Stimulated activated CD4-positive, alpha-beta T cell treated with anti-CD3 and anti-CD28 coated beads, Interleukin-12 subunit alpha, Interleukin-12 subunit beta, amount 100 ng/mL, for 24 hours (primary cell): ENCODE measurements at places on chromosomes 2 and 18.

GRCh38 chr2:231369580-231370428, 25.7 kb upstream of the B3GNT7 start:
- DNase-seq = no peak

GRCh38 chr2:31003749-31004148, 134.5 kb downstream of the GALNT14 start:
- no peak for DNase-seq

DNA sequence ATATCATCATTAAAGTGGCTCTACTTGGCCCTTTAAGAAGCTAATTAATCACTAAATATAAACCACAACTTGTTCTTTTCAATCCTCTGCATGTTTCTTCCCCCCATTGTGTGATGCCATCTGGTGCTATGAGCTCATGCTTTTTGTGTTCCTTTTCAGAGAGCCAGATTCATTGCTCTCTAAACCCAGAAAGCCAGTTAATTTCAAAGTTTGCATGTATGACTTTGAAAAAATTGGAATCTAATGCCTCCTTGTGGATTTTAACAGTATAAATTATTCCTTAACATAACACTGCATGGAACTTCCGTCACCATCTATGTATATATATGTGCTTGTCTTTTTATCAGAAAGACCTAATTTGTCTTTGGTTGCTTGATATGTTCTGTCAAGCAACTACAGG, 31.1 kb downstream of the TMEM178A start:
- DNase-seq = no peak

DNA sequence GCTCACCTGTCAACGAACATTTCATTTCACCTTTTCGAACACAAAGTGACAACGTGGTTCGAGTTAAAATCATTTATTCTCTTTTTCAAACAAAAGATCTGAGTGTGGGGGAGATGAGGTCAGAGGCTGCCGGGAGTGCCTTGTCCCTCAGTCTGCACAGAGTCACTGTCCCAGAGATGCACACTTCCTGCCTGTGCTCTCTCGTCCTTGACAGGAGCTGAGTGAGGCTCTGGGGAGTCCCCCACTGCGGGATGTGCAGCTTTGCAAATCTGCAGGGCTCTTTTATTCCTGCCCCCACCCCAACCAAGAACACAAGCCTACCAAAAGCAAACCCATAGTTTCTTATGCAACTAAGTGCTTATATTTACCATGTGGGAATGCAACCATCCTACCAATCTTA, 497.8 kb downstream of the EIPR1 start:
- DNase-seq = no peak

DNA sequence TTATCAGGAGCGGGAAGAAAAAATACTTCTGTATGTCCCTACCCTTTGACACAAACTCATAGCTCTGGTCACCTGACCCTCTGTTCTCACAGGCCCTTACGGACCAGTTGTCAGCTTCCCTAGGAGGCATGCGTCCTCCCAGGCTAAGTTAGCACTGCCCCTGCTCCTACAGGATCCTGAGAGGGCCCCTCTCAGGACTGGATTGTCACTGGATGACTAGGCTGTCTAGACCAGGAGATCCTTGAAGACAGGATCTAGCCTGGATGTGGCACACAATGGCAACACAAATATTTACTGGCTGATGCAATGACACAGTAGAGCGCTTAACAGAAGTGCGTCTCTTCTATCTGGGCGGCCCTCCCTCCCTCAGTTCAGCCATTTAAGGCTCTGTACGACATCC, 7.7 kb downstream of the FAM228A start:
- no peak for DNase-seq

DNA sequence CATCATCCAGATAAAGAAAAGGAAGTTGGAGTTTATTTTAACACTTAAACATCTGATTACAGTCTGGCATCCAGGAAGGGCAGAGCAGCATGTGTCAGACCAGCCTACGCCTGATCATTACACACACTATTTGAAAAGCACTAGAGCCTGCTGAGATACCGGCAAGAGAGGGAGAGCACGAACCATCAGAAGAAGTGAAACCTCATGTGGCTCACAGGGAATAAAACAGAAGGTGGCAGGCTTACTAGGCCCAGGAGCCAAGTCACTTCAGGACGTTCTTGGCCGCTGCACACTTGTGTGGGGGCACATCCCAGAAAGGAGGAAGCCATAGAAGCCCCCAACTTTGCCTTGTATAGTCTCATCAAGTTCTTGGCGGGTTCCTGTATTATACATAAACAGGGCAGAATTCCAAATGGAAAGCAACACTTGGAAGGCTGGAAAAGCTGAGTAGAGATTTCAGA, 105.5 kb downstream of the UGGT1 start:
- DNase-seq = no peak

DNA sequence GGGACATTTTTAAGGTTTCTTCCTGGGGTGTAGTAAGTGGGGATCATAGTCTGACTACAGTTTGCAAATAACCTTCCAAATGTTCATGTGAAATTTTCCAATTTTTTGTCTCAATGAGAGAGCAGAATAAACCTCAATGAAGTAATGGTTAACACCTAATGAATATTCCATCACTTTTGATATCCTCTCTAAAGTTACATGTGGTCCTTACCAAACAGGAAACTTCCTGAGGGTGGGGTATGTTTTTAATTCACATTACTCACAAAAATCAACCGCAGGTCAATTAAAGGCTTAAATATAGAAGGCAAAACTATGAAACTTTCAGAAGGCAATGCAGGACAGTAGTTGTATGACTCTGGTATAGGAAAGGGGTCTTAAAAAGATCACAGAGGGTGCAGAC, 13.2 kb downstream of the ZNF407 start:
- no peak for DNase-seq

DNA sequence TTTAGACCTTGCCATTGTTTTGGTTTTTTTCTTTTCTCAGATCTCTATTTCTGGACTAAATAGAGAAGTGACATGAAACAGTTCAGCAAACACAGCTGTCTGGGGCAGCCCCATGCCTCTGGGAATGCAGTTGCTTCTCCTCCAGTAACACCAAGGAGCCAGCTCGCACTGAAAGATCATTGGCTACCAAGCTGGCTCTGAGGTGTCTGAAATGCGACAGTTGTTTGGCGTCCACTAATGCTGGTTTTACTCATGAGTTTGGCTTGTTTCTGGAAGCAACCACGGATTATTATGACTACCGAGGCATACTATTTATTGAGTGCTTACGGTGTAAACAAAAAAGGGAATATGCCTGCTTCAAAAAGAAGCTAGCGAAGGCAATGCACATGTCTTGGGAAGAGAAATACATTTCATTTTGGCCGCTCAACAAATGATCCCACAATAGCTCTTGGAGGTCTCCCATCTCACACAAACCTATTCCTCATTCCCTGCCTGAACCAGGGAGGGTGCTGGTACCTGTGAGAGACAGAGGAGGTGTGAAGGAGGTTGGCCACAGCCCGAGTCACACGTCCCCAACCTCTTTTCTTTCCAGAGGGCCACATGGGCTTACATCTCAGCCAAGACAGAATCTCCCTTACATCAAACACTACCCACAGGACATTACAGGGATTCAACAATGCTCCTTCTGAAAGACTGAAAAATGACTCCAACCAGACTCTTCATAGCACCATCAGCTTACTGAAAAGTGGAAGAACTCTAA, 37.5 kb upstream of the NEB start:
- DNase-seq = no peak

DNA sequence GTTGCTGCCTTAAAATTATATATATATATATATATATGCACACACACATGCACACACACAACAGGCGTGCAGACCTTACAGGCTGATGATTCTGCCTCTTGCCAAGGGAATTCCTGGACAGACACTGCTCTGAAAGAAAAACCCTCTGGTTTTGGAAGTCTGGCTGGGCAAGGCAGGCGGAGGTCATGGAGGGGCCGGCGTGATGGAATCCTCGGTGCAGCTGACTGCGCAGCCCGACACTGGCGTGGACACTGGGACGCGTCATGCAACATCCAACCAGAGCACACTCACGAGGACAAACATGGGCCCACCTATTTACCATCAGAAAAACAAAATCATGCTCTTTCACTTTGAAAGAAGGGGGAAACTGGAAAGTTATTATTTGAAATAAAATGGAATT, 235.3 kb downstream of the ZNF516 start:
- DNase-seq = no peak

- no peak for DNase-seq
Observed at GRCh38 chr2:234309431-234309830, 187.4 kb downstream of the ARL4C start.

- no peak for DNase-seq
Observed at GRCh38 chr2:239677453-239678185, 276.8 kb upstream of the HDAC4 start.

- DNase-seq = no peak
Observed at GRCh38 chr2:71008342-71008741, 13.7 kb upstream of the TEX261 start.

DNA sequence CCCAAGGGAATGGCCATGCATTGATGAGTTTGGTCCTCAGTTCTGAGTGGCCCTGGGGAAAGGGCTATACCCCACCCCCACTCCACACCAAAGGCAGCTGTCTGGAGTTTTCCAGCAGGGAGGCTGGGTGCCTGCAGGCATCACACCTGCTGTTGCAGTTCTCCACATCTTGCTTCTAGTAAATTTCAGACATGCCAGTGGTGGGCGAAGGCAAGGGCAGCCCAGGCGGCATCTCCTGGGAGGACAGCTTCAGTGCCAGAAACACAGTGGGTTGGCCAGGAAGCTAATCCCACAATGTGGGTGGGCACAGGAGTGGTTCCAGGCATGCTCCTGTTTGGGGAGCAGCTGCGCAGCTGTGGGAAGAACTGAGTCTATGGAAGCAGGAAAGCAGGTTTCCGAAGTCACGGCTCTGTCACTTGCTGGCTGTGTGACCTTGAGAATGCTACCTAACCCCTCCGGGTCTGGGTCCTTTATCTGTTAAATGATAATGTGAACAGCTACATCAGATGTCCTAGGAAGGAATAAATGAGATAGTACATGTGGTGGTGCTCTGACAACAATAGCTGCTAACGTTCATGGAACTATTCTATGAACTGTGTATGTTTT, 84.6 kb upstream of the SPTBN1 start:
- DNase-seq = no peak

GRCh38 chr18:55466789-55467188, 121.2 kb downstream of the TCF4 start:
- DNase-seq = no peak

GRCh38 chr2:235151152-235151551, 199.3 kb downstream of the SH3BP4 start:
- no peak for DNase-seq

DNA sequence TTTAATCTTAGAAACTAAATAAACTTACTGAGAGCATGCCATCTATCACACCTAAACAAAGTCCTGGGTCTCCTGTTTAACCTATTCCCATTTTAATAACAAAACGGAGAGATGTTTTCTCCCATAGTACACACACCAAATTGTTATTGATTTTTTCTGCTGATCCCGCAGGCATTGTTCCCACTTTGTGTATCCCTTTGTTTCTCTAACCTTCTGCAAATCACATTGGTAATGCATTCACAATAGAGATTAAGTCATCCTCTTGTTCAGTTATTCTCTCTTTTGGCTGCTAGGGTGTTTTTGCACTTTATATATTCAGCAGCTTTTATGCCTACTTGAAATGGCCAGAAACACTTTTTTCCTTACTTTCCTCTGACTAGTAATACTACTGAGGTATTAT, 1071.9 kb upstream of the CDH2 start:
- DNase-seq = no peak

DNA sequence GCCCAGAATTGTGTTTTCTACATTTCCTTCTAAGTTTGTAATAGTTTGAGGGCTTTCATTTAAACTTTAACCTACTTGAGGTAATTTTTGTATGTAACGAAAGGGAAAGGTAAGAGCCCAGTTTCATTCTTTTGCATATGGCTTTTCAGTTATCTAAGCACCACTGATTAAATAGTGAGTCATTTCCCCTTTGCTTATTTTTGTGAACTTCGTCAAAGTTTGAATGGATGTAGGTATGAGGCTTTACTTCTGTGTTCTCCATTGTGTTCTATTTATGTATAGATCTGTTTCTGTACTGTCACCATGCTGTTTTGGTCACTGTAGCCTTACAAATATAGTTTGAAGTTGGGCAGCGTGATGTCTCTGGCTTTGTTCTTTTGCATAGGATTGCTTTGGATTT, 944.8 kb upstream of the CNTNAP5 start:
- no peak for DNase-seq

- no peak for DNase-seq
Observed at GRCh38 chr18:67376372-67376771, 140.1 kb downstream of the DSEL start.

GRCh38 chr2:169001116-169001815, 29.9 kb downstream of the ABCB11 start:
- DNase-seq = no peak

- no peak for DNase-seq
Observed at GRCh38 chr18:63646936-63647335, 2.9 kb upstream of the SERPINB4 start.

DNA sequence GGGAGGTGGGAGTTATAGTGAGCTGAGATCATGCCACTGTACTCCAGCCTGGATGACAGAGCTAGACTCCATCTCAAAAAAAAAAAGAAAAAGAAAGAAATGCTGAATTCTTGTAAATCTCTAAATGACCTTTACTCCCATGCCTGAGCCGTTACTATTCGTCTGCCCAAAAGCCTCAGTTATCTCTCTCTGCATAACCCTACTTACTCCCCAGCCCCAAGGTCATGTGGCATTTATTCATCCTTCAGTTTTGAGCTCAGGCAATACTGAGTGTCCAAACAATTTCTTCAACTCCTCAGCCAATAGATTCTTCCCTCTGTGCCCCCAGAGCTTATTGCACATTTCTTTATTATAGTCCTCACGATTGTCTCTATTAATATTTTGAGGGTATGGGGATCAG, 28.8 kb downstream of the RAB1A start:
- no peak for DNase-seq
